Caki2 (cell line): ENCODE measurements at places on chromosomes 16 and 17. TPM values are rescaled to one million over a fixed set of nuclear protein-coding genes. Genes with fewer than 3 reads are reported as not detected.

Gene GAS7
- not detected in 2 replicates for total RNA-seq

Gene MLKL
- total RNA-seq = 21.5 and 28.5 TPM in 2 replicates

Gene MFSD6L
- total RNA-seq = not detected in 2 replicates

Gene PLA2G10
- total RNA-seq = not detected in 2 replicates

Gene CPHXL2
- not detected in 2 replicates for total RNA-seq

Gene MRPL38
- total RNA-seq = 103 and 124 TPM in 2 replicates

Gene TEKT1
- not detected in 2 replicates for total RNA-seq

Gene KRTAP2-3
- total RNA-seq = not detected in 2 replicates

Gene CTRL
- 1.1 TPM in 1 of 2 replicates, not detected in the other for total RNA-seq

Gene KRT31
- not detected in 2 replicates for total RNA-seq

Gene ZSCAN10
- total RNA-seq = not detected in 2 replicates

Gene CHST5
- not detected in 2 replicates for total RNA-seq

Gene SCGB1C2
- not detected in 2 replicates for total RNA-seq

Gene FGF11
- 0.06 and 0.98 TPM in 2 replicates for total RNA-seq

Gene KREMEN2
- total RNA-seq = 18.2 and 32.8 TPM in 2 replicates

Gene KCNJ2
- total RNA-seq = 2.4 and 3.6 TPM in 2 replicates

Gene AHSP
- not detected in 2 replicates for total RNA-seq

Gene HCRT
- not detected in 2 replicates for total RNA-seq

Gene CA7
- not detected in 2 replicates for total RNA-seq

Gene KCNH6
- 0.09 TPM in 1 of 2 replicates, not detected in the other for total RNA-seq

Gene RPAIN
- 21.8 and 39.7 TPM in 2 replicates for total RNA-seq

Gene TM4SF5
- total RNA-seq = not detected in 2 replicates

Gene AGRP
- total RNA-seq = not detected in 2 replicates

Gene CRAMP1
- 4.1 TPM in 2 replicates for total RNA-seq
